ENCODE measurements at places on chromosomes 7 and 10. TPM values are rescaled to one million over a fixed set of nuclear protein-coding genes. Genes with fewer than 3 reads are reported as not detected.
A peak's percentile ranks its signal among the peaks of the same experiment; 100 is the strongest.

The FANK1 gene
- 143 TPM for polyA plus RNA-seq

The BAG3 gene
- 50.3 TPM for polyA plus RNA-seq

The MMRN2 gene
- polyA plus RNA-seq: 21.2 TPM

The POU6F2 gene
- polyA plus RNA-seq: 1.3 TPM

The SLC13A1 gene
- not detected for polyA plus RNA-seq

DNA sequence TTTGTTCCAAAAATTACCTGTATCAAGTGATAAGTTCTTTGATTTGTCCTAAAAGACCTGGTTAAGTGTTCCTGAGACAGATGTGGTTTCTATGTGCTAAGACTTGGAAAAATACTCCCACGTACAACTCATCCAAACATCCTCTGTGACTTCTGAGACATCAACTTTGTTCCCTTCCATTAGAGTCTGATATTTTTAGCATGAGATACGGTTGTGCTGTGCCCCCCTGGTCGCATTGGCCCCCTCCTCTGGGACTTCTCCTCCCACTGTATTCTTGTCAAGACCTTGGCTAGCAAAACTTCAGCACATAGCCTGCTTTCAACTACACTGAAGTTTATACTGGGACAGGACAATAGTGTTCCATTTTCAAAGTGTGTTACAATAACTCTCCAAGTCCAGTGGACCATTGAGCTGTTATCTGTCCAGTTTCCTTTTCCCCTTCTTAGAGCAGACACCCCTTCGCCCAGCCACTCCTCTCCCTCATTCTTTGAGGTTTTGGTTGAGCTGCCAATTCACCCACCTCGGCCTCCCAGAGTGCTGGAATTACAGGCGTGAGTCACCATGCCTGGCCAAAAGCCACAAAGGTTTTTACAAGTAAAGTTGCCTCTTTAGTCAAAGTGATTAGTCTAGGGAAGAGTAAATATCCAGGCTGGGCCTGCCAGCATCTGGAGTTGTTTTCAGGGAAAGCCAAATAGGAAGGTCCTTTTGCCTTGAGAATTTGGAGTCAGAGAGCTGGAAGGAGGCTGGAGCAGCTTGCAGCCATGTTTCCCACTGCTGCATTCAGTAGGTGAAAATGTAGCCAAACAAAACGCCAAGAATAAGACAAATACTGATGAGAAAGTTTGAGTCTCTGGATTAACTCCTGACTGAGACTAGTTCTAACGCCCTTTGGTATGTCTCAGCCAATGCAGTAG, 17.8 kb upstream of the PDLIM1 start:
- peak; percentile 16 for DNase-seq

DNA sequence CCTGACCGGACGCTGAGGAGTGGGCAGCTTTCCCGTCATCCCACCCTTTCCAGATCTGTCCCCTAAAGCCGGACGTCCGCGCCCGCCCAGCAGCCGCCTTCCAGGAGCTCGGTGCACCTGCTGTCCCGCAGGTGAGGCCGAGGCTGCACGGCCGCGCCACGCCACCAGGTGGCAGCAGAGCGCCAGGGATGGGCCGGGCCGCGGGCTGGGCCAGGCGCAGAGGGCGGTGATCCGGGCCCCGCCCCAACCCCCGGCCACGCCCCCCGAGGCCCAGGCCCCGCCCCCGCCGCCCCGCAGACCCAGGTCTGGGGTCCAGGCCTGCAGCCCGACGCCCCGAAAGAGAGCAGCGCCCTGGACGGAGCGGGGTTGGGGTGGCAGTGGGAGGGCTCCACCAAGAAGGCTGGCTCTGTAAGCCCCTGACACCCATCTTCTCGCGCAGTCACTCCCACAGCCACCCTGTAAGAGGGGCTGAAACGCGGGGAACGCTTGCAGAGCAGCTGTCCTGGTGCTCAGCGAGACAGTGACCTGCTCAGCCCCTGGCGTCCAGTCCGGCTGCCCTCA, 32.2 kb downstream of the FOXL3 start:
- DNase-seq: peak; percentile 84

- peak; percentile 54 for DNase-seq
These were observed 133.6 kb downstream of the NPY start for GRCh38 chr7:24417526-24418120.

DNA sequence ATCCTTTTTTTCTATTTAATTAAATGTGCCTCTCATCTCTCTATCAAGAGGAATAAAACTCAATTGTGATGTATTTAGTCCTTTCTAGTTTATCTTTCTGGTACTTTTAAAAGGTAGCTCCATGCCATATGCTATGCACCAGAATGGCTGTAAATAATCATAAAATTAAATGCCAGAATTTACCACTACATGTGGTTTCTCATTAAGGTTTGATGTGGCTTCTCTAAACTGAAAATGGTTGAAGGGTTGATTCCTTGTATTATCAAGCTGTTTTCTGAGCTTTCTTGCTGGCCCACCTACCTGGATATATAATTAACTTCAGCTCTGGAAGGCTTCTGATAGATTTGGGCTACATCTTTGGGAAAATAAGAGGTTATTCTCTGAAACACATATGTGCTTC, 171.9 kb upstream of the RHOBTB1 start:
- DNase-seq: no peak
